ENCODE measurements at places on chromosomes 7 and 10.

- no peak for DNase-seq
Observed at GRCh38 chr7:45718464-45719330, 144.5 kb downstream of the ADCY1 start.

DNA sequence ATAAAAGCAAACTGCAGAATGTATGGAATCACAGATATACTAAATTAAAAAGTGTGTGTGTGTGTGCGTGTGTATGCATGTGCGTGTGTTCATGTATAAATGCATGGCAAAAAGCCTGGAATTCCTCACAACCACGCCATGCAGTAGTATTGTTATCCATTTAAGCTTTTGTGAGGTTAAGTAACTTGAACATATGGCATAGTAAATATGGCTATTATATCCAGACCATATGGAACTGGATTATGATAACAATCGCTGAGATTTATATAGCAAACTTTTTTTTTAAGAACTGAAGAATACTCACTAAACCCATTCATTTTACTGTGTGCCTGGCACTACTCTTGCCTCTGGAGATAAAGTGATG lies 22.3 kb upstream of the NANOS1 start:
- DNase-seq = no peak

- no peak for DNase-seq
Observed at GRCh38 chr7:119935418-119936025, 337.5 kb upstream of the KCND2 start.

DNA sequence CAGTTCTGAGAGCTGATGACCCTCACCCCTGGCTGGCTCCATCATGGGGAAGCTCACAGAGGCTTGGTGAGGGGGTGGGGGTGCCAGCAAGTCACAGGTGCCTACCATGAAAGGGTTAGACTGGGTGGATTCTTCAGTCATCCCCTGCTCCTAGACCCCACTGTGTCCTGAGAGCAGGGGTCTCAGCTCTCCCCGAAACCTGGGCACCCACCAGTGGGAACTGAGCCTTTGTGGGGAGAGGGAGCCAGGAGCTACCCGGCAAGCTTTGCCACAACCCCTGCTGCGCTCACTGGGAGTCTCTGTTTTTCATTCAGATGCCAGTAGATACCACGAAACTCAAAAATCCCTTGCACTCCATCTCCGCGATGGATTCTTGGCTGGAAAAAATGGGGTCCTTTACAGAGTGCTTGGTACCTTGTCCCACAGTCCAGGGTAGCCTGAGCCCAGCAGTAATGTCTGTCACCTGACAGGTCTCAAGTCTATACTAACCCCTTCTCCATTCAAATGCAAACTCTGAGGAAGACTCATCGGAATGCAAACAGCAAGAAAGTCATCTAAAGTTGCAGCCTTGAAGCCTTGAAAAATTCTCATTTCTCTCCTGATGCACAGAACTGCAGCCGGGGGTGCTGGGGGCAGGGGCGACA lies 48.9 kb upstream of the ENO4 start:
- DNase-seq = no peak

- no peak for DNase-seq
Observed at GRCh38 chr10:14624600-14624999, 150.1 kb downstream of the FAM107B start.

DNA sequence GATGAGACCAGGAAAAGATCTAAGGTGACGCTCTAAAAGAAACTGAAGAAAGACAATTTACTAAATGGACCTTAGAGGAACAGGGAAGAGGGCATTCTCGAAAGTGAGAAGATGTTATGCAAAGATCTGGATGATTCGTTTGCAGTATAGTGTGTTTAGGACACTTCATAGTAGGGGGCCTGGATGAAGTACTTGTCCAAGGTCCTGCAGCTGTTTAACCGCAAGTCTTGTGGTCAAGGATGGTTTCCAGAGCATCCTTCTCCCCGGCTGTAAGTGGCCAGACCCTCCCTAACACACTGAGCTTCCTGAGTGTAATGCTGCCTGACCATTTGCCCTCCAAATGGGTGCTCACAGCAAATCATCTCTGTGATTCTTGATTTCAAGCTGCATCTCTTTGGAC lies 101.6 kb downstream of the XPNPEP1 start:
- no peak for DNase-seq

DNA sequence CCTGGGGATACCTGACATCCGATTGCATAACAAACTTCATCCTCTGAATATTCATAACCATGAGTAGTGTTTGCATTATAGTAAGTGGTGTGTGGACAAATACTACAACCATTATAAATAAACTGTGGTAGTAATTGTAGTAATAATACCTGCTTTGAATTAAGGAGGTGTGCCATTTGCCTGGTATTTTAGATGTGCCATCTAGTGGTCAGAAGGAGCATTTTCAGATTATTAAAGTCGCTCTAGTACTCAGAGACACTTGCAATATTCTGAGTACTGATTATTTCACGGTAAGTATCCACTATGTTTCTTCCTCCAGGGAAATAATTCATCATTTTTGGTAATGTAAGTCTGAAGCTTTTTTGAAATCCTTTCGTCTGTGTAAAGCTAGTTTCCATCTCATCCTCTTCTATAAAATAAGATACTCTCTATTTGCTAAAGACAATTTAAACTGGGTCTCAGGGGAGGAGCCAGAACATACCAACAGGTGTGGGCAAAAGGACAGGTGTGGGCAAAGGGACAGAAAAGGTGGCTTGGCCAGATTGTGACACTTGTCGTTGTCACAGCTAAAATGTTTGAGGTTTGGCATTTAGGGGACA lies 115.3 kb upstream of the WDR11 start:
- no peak for DNase-seq

GRCh38 chr10:22317076-22317370 lies 835 bp downstream of the COMMD3 start:
- no peak for DNase-seq

All from activated CD8-positive, alpha-beta memory T cell treated with anti-CD3 and anti-CD28 coated beads for 48 hours (primary cell).